Inflammatory macrophage treated with lipopolysaccharide for 4 hours (primary cell): ENCODE measurements at places on chromosomes 13 and 19.

DNA sequence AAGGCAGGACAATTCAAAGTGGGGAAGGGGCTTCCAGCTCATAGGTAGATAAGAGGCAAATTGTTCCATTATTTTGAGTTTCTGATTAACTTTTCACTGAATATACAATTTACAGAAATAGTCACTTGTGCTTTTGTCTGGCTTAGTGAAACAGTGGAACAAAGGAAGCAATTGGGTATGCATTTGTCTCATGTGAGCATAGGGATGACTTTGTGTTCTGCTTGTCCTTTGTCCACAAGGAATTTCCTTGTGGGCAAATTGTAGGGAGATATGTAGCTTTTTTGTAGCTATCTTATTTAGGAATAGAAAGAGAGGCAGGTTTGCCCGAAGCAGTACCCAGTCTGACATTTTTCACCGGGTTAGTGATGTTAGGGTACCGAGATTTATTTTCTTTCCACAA, 1224.8 kb downstream of the SLITRK1 start:
- no peak for DNase-seq

GRCh38 chr13:105144020-105144419, 1391.4 kb downstream of the EFNB2 start:
- DNase-seq, result no peak

DNA sequence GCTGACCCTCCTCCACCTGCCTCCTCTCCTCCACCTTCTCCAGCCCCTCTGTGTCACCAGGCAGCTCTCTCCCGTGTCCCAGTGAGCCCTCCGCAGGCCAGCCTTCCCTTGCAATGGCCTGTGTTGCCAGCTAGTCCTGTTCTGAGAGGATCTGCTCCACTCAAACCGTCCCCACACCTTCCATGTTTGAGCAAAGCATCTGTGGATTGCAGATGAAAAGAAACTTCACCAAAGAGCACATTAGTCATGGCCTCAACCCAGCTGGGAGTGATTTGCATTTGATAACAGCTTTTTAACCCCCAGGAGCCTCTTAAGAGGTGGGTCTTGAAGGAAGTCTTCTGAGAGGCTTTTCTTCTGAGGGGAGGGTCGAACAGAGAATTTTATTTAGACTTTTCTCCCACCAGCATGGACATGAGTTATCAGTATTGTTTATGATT, 72.8 kb downstream of the COL4A2 start:
- no peak for DNase-seq

DNA sequence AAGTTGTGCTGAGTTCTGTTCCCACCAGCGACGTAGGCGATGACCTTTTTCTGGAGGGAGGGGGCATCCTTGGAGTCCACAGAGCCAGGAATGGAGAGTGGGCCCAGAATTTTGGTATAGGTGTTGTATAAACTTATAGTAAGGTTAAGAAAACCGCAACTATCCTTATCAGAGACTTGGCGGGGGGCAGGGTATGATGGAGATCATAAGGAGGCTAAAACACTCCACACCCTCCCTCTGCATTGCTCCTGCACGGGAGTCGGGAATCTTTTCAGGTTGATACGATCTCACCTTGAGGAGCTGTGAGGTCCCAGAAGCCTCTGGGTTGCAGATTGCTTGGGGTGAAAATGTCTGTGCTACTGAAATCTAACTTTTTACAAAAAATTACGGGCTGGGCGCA, 6.3 kb upstream of the CEACAM19 start:
- DNase-seq, result no peak

DNA sequence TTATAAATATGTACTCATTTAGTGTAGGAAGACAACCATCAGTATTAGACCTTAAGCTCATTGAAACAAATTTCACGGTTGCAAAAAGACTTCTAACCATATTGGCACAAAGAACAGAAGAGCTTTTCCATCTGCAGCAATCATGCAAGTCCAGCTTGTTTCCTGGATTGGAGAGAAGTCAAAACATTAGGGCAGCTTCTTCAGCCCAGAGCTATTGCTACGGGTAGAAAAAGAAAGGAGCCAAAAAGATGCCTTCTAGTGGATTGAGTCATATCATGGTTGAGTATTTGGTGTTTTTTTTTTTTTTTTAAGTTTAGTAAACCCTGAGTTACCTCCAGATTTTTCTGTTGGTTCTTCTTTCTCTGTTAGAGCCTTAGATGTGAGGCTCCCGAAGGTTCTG, 99.8 kb downstream of the WDFY2 start:
- no peak for DNase-seq
